Cardiac septum (tissue), 1 donor: ENCODE measurements at places on chromosomes 1 and 21. TPM values are rescaled to one million over a fixed set of nuclear protein-coding genes. Genes with fewer than 3 reads are reported as not detected.

MASP2 gene
- total RNA-seq = not detected

TPR gene
- 82.6 TPM for total RNA-seq

LCE6A gene
- total RNA-seq = not detected

CHIA gene
- not detected for total RNA-seq

PCAT6 gene
- 1.7 TPM for total RNA-seq

PGBD2 gene
- total RNA-seq = 2.9 TPM

HRNR gene
- total RNA-seq = not detected

EPHX1 gene
- total RNA-seq = 39.2 TPM

ADAR gene
- total RNA-seq = 54.1 TPM

KRTAP10-6 gene
- not detected for total RNA-seq

SLC22A15 gene
- total RNA-seq = 9.8 TPM

IGSF9 gene
- total RNA-seq = not detected

PTTG1IP gene
- 194 TPM for total RNA-seq

IRF6 gene
- 34.0 TPM for total RNA-seq

GJA9 gene
- total RNA-seq = not detected

C1orf115 gene
- total RNA-seq = 5.5 TPM

XCL2 gene
- total RNA-seq = not detected

RHD gene
- total RNA-seq = not detected

NTPCR gene
- 47.1 TPM for total RNA-seq

PPIAL4G gene
- total RNA-seq = not detected

RAB3B gene
- not detected for total RNA-seq

LCE1B gene
- not detected for total RNA-seq

CFAP74 gene
- not detected for total RNA-seq

RGS13 gene
- total RNA-seq = 0.27 TPM

CD53 gene
- 5.2 TPM for total RNA-seq

KIF14 gene
- total RNA-seq = 0.05 TPM

XCL1 gene
- 0.16 TPM for total RNA-seq

JAM2 gene
- 40.4 TPM for total RNA-seq

LRRC71 gene
- total RNA-seq = not detected

GGPS1 gene
- 36.2 TPM for total RNA-seq

PHC2 gene
- 101 TPM for total RNA-seq

TRIM67 gene
- total RNA-seq = 0.24 TPM

SNX7 gene
- 16.4 TPM for total RNA-seq

OVAAL gene
- total RNA-seq = 6.3 TPM

OR2AK2 gene
- not detected for total RNA-seq
